ENCODE measurements at places on chromosomes 11 and 22. TPM values are rescaled to one million over a fixed set of nuclear protein-coding genes. Genes with fewer than 3 reads are reported as not detected.

The POGLUT3 gene
- 15.1 TPM for total RNA-seq

The MUC6 gene
- not detected for total RNA-seq

The TMEM121B gene
- total RNA-seq, result 0.24 TPM

The RAG2 gene
- not detected for total RNA-seq

The NLRP10 gene
- total RNA-seq, result not detected

The KLHL35 gene
- total RNA-seq, result 0.85 TPM

The ACRV1 gene
- not detected for total RNA-seq

The MMP3 gene
- total RNA-seq, result not detected

The SCUBE1 gene
- total RNA-seq, result 0.39 TPM

The PGR gene
- not detected for total RNA-seq

The REXO2 gene
- total RNA-seq, result 96.6 TPM

The MS4A8 gene
- total RNA-seq, result not detected

The MTNR1B gene
- total RNA-seq, result not detected

The AQP11 gene
- total RNA-seq, result 0.34 TPM

The OR10A2 gene
- not detected for total RNA-seq

The CBLIF gene
- total RNA-seq, result not detected

The C11orf97 gene
- total RNA-seq, result not detected

The PLEKHB1 gene
- total RNA-seq, result 4.7 TPM

The SMIM35 gene
- 0.49 TPM for total RNA-seq

The NOL12 gene
- total RNA-seq, result 53.4 TPM

The TSSK2 gene
- total RNA-seq, result not detected

The TBX10 gene
- total RNA-seq, result not detected

The LGALS12 gene
- total RNA-seq, result not detected

The KRTAP5-7 gene
- total RNA-seq, result not detected

The RNF215 gene
- 9.3 TPM for total RNA-seq

All from T-helper 1 cell treated with Interleukin-12 subunit alpha and Interleukin-12 subunit beta and Interleukin-4 antibody, amounts not matched to agents 30 ng/mL and 1 ng/mL, for 36 hours (primary cell).